ENCODE measurements at places on chromosomes 16 and 17.
A peak's percentile ranks its signal among the peaks of the same experiment; 100 is the strongest.

DNA sequence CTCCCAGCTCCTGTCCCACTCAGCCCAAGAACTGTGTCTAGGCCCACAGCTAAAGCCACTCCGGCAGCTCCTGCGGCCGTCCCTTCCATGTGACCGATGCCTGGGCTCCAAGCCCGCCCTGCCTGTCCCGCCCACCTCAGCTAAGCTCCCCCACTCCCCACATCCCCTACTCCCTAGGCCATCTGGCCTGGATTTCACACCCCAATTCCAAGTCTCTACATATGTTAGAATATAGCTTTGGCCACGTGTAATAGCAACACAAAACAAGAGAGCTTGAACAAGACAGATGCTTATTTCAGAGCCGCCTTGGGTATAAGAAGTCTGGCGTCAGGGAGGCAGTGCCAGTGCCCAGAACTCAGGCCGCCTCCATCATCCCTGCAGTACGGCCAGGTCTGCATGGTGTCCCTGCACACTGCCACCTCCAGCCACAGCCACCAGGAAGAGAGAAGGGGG, 30.0 kb upstream of the USP22 start:
- DNase-seq, result no peak

GRCh38 chr17:28959471-28959871, 8.2 kb upstream of the PHF12 start:
- no peak for DNase-seq

DNA sequence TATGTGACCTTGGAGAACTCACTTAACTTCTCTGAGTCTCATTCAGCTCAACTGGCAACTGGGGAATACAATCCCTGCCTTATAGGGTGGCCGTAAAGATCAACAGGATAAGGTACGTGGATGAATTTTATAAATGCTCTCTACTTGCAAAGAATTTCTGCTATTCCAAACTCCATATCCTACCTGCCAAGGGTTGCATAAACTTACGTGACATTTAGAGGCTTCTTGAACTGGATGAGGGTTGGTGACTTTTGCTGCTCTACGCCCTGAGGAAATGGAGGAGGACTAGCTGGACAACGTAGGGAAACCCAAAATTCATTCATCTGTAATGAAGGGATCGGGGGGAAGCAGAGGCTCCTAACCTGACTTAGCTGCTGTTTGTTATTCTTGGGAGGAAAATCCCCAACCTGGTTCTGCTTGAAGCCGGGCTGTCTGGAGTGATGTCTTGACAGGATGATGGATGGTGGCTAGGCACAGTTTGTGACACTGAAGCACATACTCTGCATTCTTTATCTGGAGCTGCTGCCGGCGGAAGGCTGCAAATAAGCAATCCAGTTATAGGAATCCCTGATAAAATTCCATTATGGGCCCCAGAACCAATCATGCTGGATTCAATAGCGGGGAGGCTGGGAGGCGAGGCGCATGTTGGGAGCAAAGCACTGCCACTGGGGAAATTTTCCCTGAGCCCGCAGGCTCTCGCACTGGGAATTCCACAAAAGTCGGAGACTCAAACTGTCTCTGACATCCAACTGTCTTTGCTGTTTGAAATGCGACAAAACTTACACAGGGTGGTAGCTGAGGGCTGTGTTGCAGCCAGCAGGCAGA, 94.7 kb upstream of the SDK2 start:
- no peak for DNase-seq

GRCh38 chr17:76153202-76153601, 12.2 kb upstream of the FOXJ1 start:
- DNase-seq, result no peak

DNA sequence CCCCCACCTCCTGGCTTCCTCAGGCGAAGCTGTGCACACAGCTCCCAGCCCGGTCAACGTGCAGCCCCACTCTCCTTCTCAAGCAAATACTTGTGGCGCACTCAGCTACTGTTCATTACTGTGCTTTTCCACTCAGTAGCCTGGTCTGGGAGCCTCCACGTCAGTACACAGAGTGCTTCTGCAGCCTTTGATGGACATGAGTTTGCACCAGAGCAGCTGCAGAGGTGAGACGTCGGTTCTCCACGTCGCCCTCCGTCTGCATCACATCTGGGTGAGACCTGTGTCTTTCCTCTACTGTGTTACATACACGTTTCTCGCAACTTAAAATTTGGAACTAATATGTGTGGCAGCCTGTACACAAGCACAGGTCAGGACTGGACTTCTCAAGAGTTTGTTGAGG, 334.3 kb downstream of the C16orf95 start:
- DNase-seq, result no peak

- DNase-seq, result peak; percentile 15
Observed at GRCh38 chr16:86874141-86874540, 295.8 kb downstream of the FOXL1 start.

GRCh38 chr17:58364270-58364942, 12.4 kb upstream of the SUPT4H1 start:
- DNase-seq, result no peak

- DNase-seq, result peak; percentile 45
Observed at GRCh38 chr17:42387661-42388380, 421 bp downstream of the STAT3 start.

DNA sequence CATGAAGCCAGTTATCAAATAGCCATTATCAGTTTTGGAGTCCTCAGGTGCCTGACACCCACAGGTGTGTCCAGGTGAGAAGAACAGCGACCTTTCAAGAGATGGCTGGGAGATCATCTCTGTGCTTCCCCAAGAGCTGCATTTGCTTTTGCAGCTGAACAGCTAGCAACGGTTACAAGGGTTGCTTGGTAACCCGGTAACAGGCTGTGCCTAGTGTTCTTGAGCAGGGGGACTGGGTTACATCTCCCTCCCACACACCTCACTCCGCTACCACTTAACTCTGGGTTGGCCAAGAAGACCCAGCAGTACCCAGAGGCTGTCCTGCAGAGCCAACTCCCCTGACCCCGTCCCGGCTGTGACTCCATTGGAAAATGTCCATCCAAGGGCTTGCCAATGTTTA, 147.0 kb downstream of the SLC39A11 start:
- DNase-seq, result no peak

DNA sequence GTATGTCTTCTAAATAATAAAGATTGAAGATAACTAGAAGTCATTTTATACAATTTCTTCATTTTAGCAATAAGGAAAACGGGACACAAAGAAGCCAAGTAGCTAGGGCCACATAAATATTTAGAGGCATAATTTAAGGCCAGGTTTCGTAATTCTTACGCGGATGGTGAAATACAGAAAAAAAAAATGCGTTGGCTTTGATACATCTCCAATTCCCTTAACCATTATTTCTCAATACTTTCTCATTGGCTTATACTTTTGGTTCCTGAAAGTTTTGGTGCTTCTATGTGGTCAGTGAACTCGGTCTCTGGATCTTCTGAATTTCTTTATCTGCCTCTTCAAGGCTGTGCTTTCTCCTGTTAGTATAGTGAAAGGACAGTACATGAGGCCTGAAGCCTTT, 888.1 kb downstream of the KCNJ2 start:
- no peak for DNase-seq

DNA sequence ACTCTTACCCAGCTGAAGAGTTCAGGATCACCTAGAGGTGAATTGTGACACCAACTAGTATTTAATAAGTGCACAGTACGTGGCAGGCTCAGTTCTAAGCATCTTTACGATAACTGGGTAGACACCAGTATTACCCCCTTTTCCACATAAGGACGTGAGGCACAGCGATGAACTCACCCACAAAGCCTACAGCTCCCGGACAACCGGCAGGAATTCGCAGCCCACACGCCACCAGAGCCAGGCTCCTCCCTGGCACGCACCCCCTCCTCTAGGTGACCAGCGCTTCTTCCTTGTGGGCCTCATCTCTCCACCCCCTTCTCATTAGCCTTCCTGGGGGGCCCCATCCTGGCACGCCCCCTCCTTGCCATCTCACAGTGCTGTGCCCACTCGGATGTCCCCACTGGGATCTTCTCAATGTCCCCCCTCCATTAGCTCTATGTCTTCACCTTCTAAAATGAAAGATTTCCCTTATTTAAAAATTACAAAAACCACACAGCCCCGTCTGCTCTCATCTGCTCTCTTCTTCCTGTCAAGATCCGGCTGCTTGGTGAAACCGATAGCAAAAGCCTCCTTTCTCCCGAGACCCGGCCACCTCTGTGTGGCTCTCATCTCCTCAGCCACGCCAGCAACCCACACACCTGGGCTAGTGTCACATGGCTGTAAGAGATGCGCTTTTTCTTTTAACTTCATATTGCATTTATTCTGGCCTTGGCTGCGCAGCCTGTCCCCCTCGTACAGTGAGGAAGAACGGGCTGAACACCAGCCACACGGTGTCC, 20.8 kb downstream of the IFT140 start:
- no peak for DNase-seq

- no peak for DNase-seq
Observed at GRCh38 chr17:70796757-70797156, 627.4 kb downstream of the KCNJ2 start.

DNA sequence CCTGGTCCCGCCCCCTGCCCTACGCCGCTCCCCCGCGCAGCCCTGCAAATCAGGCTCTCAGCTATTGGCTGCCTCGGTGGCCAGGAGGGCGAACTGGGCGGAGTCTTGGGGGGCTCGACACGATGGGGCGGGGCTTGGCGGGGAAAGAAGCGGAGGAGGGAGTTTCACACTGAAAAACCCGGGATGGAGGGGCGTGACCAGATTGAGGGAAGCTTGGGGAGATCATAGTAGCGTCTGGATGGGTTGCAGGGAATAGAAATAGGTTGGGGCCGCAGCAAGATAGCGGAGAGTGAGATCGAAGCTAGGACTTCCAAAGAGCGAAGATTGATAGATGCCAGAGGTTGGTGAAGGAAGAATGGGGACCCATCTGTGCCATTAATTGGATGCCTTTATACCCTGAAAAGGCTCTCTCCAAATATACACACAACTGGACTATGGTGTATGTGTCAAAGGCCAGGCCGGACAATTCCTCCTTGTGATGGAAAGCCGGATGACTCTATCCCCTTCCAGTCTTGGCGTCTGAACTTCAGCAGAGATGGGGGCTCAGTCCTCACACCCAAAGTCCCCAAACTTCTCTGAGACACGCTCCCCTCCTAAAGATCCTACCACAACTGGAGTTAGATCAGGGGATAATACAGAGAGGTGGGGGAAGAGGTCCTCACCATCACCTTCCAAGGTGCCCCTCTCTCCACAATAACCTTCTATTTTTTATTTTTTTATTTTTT, 376 bp upstream of the STAC2 start:
- DNase-seq, result peak; percentile 43

DNA sequence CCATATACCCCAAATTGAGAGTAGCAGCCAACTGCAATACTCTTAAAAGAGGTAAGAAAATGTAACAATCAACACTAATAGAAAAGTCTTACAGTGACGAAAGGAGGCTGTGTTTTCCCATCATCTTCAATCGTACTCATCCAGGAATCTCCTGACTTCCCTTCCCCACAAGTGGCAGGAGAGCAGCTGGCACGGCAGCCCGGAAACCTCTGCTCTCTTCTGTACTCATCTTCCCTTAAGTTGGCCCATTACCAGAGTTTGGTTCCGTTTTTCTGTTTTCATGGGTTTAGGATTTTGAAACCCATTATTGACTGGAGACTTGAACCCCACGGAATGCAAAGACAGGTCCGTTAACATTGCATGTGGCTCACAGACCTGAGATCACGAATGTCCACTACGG, 11.7 kb upstream of the CD300H start:
- DNase-seq, result no peak

DNA sequence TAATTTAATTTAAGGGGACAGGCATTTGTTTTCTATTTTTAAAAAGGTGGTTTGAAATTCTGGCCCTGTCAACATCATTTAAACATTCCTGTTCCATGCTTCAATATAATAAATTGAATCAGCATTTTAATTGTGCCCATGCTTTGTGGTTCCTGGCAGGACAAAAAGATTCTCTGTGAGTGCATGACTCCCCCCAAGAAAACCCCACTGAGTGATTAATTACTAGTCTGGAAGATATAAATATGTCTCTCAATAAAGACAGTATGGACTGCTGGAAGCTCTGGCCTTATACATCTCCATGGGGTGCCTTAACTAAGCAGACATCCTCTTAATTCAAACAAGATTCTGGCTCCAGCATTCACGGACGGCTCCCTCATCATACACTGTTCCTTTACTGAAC, 95.0 kb upstream of the PSMD7 start:
- DNase-seq, result no peak

- no peak for DNase-seq
Observed at GRCh38 chr16:8099586-8099985, 490.7 kb downstream of the TMEM114 start.

DNA sequence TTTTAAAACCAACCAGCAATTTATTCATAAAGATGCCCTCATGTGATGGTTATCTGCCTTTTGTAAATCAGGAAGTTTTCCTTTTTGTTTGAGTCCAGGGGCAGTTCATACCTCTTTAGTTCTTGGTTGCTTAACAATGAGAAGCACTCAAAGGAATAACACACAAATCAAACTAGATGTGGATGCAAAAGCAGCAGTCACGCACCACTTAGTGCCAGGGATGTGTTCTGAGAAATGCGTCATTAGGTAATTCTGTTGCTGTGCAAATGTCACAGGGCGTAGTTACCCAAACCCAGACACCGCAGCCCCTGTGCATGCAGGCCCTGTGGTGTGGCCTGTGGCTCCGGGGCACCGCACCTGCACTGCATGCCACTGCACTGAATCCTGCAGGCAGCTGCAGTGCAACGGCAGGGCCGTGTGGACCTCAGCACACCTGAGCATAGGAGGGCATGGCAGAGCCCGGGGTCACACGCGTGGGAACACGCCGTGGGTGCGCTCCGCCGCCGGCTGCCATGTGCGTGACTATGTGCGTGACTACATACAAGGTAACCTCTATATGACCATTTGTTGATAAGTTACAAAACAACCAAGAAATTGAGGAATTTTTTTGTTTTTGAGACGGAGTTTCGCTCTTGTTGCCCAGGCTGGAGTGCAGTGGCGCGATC, 39.6 kb downstream of the PKD1 start:
- no peak for DNase-seq

DNA sequence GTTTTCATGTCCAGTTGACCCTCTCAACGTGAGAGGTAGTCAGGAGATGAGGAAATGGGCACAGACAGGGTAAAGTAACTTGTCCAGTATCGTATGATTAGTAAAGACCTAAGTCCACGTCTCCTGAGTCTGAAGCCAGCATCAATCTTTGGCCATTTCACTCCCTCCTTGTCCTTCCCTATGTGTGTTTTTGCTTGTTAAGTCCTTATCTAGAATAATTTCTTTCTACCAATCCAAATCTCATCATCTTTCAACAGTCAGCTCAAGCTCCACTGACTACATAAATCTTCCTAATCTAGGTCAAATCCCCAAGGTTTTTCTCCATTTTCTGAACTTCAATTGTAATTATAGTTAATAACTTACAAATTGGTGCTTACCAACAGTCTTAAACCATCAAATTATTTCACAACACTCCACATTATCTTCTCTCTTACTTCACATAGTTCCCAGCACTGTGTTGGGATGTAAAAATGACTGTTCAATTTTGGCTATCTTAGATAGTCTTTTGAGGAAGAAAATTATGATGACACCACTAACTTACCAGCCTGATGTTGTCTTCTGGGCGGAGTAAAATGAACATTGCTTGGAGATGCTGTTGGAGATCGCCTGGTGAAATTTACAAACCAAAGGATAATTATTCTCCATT, 72.3 kb upstream of the CORO6 start:
- DNase-seq, result no peak

DNA sequence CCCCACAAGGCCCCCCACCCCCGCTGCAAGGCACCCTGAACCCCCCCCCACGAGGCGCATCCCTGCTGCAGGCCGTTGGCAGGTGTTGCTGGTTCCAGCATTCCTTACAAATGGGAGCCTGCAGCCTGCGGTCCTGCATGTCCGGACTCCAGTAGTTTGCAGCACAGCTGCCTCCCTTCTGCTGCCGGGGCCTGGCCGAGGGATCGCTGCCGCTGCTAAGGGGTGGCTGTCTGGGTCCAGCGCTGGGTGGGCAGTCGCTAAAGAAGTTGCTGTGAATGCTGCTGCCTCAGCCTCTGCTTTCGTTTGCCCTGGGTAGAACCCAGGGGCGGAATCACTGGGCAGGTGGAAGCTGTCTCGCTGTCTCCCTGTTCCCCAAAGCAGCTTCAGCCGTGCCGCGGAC, 11.8 kb downstream of the UTS2R start:
- DNase-seq, result no peak

All from activated naive CD4-positive, alpha-beta T cell treated with Interleukin-2 at 50 U/mL for 16 hours (primary cell).